Activated naive CD8-positive, alpha-beta T cell treated with anti-CD3 and anti-CD28 coated beads for 36 hours (primary cell): ENCODE measurements at places on chromosomes 7 and 10.
A peak's percentile ranks its signal among the peaks of the same experiment; 100 is the strongest.

DNA sequence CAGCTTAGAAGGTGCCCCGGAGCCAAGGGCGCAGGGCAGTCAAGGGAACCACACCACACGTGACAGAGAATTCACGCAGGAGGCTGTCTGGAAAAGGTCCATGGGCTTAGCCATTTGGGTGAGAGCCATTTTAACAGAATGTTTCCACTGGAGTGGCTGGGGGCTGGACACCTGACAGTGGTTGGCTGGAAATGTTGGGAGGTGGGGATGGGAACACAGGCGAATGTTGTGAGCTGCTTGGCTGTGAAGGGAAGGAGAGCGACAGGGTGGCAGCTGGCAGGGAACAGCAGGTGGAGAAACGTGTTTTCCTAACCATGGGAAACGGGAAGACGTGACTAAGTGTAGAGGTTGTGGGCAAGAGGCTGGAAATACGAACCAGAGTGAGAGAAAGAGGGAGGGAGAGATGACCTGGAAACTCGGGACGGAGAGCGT is 100.5 kb upstream of the ZNF32 start:
- no peak overlapping the region for H3K27ac ChIP-seq
- DNase-seq = no peak
- H3K4me3 ChIP-seq = no peak overlapping the region
- H3K4me1 ChIP-seq = no peaks in the 10 kb centered on the region
- no peaks in the 10 kb centered on the region for H3K27me3 ChIP-seq

DNA sequence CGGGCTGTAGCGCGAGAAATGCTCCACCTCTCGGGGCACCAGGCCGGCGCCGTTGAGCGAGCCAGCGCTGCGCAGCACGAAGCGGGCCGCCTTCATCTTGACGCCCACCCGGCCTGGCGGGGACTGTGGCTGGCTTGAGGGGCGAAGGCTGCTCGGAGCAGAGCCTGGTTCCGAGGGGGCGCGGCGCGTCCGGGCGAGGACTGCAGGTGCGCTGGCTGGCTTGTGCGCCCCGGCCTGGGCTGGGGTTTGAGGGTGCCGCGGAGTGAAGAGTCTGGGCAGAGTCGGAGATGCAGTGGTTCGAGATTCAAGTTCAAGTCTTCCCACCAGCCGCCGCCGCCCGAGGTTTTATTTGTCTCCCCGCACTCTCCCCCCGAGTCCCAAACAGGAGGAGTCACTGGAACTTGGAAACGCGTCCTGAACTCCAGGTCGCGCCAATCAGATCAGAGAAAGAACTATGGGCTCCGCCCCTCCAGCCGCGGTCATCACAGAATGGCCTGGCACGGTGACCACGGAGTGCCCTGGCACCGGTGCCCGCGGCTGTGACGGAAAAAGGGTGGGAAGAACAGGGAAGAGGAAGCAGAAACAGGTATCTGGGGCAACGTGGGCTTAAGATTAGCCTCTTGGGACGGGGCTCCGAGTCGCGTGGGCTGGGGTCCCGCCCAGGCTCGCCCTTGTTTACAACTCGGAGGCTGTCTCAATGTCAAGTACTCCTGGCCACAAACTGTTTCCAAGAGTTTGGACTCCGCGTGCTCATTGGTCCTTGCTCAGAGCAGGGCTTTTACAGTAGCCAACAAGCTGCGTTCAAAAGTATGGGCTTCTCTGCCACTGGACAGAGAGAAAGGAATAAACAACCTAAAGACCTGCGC is at the start of gene PDK4:
Gene PDK4 (minus strand): TSS at position 319 of the 866 bp plus-strand sequence. CDS start 223 bp downstream, at position 96.
- H3K36me3 ChIP-seq = no peaks in the 10 kb centered on the region
- H3K27me3 ChIP-seq = peaks cover 31% of the 10 kb centered on the region
- H3K4me3 ChIP-seq = peak within 1 kb of the TSS; percentile 69
- H3K4me1 ChIP-seq = peaks cover 4% of the 10 kb centered on the region

- H3K27me3 ChIP-seq = peaks cover 27% of the 10 kb centered on the region
- no peak overlapping the region for H3K4me3 ChIP-seq
- H3K27ac ChIP-seq = no peak overlapping the region
- no peak for DNase-seq
- H3K36me3 ChIP-seq = no peaks in the 10 kb centered on the region
Measured at GRCh38 chr7:8255680-8256655, 6.0 kb downstream of the ICA1 start.

DNA sequence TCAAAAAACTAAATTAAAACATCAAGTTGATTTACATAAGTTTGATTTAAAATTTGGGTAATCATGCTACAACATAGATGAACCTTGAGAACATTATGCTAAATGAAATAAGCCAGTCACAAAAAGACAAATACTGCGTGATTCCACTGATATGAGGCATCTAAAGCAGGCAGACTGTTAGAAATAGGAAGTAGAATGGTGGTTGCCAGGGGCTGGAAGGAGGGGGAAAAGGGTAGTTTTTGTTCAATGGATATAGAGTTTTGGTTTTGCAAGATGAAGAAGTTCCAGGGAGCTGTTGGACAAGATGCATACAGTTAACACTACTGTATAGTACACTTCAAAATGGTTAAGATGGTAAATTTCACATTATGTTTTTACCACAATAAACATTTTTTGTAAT is 45.0 kb upstream of the IFRD1 start:
- no peak for DNase-seq
- no peaks in the 10 kb centered on the region for H3K4me1 ChIP-seq
- no peak overlapping the region for H3K4me3 ChIP-seq
- H3K27ac ChIP-seq = no peak overlapping the region
- H3K27me3 ChIP-seq = no peaks in the 10 kb centered on the region

DNA sequence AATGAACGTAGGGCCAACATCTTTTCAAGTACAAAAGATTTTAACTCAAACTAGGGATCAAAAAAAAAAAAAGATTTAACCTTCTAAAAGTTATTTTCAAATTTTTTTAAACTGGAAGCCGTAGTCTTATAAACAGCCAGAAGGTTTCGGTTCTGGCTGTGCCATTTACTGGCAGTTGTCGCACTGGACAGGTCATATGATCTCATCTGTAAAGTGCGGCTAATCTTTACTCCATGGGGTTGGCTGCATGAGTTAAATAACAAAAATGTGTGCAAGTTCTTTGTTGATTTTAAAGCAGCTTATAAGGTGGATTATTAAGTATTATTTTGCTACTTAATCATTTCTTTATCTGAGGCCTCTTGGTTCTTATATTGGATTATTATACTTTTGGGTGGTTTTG is 36.6 kb downstream of the TRUB1 start:
- no peak overlapping the region for H3K4me3 ChIP-seq
- no peaks in the 10 kb centered on the region for H3K27me3 ChIP-seq
- H3K36me3 ChIP-seq = peaks cover 17% of the 10 kb centered on the region
- no peak overlapping the region for H3K27ac ChIP-seq
- peaks cover 9% of the 10 kb centered on the region for H3K4me1 ChIP-seq
- DNase-seq = no peak

DNA sequence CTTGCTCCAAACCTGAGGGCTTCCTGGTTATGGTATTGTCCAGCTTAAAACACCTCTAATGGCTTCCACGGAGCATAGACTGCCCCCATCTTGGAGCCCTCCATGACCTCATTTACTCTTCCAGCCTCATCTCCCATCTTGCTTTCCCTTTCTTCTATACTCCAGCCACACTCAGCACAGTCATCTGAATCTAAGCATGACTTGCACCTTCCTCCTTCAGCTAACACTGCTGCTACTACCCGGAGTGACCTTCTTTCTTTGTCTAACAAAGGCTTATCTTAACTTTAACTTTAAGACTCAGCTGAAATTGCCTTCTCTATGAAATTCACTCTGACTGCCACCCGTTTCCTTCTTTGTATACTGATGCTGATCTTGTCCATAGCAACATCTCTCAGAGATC is 135.1 kb downstream of the FAM107B start:
- no peak for DNase-seq
- H3K27me3 ChIP-seq = no peaks in the 10 kb centered on the region
- H3K4me3 ChIP-seq = no peak overlapping the region
- peaks cover 2% of the 10 kb centered on the region for H3K4me1 ChIP-seq
- no peak overlapping the region for H3K27ac ChIP-seq
- H3K36me3 ChIP-seq = peaks cover 1% of the 10 kb centered on the region

GRCh38 chr10:126459032-126459831 is 71.0 kb upstream of the ADAM12 start:
- H3K36me3 ChIP-seq = no peaks in the 10 kb centered on the region
- H3K4me3 ChIP-seq = no peak overlapping the region
- no peaks in the 10 kb centered on the region for H3K27me3 ChIP-seq

- no peaks in the 10 kb centered on the region for H3K36me3 ChIP-seq
- H3K27me3 ChIP-seq = no peaks in the 10 kb centered on the region
- H3K27ac ChIP-seq = no peak overlapping the region
Measured at GRCh38 chr7:115789901-115790300, 240.7 kb downstream of the TFEC start.

DNA sequence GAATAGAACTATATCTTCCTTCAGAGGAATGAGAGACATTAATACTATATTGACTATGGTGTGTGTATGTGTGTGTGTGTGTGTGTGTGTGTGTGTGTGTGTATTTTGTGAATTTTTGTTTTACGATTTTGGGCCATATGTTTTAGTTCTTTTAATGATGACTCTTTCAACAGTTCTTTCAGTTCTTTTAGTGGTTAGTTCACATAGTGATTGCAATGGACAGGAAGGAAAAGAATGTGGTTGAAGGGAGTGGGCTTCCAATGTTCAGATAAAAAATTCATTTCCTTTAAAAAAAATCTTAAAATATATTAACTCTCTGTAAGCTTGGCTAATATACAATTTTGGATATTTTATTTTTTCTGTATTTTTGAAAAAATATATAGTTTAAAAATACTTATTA is 315.7 kb upstream of the DGKB start:
- H3K36me3 ChIP-seq = no peaks in the 10 kb centered on the region
- DNase-seq = no peak
- no peaks in the 10 kb centered on the region for H3K27me3 ChIP-seq
- no peaks in the 10 kb centered on the region for H3K4me1 ChIP-seq

- no peak overlapping the region for H3K27ac ChIP-seq
- no peak for DNase-seq
- H3K4me3 ChIP-seq = no peak overlapping the region
Measured at GRCh38 chr7:24659505-24659904, 86.3 kb downstream of the PALS2 start.

DNA sequence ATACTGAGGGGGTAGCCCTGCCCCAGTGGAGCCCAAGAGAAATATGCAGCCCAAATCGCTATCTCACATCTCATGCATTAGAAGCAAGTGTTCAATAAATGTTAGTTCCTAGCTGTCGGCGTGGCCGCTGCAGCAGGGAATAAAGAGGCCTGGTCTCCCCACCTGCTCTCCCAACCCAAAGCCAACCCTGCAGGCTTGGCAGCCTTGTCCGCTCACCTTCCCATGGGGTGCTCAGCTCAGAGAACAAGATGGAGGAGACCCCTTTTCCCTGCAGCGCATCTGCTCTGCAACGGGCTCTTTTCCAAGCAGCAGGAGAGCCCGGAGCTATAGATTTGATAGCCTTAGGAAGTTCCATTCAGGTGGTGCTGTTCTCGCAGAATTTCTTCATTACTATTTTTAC is 12.0 kb upstream of the DOCK1 start:
- no peaks in the 10 kb centered on the region for H3K27me3 ChIP-seq
- H3K4me3 ChIP-seq = no peak overlapping the region
- DNase-seq = no peak
- no peaks in the 10 kb centered on the region for H3K36me3 ChIP-seq
- H3K27ac ChIP-seq = no peak overlapping the region
- H3K4me1 ChIP-seq = no peaks in the 10 kb centered on the region

GRCh38 chr10:80453056-80453841 is 861 bp upstream of the TSPAN14 start:
- no peaks in the 10 kb centered on the region for H3K27me3 ChIP-seq
- H3K27ac ChIP-seq = peak overlapping the region; percentile 38
- DNase-seq = no peak

- H3K27me3 ChIP-seq = no peaks in the 10 kb centered on the region
- DNase-seq = no peak
- H3K4me3 ChIP-seq = no peak overlapping the region
- H3K27ac ChIP-seq = no peak overlapping the region
- no peaks in the 10 kb centered on the region for H3K4me1 ChIP-seq
Measured at GRCh38 chr7:80095545-80095944, 39.1 kb upstream of the GNAI1 start.

DNA sequence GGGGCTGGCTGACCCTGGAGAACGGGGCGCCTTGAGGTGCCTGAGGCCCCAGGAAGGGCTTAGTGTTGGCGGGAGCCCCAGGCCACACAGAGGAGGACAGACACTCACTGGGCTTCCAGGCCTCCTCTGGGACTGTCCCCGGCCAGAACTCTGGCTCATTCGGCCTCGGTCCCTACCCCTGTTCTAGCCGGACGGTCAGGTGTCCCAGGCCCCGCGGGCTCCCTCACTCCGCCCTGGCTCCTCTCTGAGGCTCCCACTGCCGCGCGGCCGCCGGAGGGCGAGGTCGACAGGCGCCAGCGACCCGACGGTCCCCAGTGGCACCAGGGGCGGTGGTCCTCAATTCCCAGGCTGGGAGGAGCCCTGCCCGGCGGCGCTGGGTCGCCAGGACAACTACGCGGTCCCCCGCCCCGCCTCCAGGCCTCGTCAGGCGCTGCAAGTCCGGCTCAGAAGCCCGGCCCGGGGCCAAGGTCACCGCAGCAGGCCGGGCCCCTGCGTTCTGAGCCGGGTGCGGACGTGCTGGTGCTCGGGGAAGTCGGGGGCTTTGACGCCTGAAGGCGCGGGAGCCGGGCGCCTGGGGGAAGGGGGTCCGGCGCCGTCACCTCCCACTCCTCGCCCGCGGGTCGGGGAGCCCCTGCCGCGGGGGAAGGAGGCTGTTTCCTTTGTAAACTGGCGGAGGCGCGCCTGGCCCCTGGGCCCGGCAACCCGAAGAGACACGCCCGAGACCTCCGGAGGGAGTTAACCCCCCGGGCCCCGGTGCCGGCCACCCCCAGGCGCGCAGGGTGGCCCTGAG is 1.1 kb upstream of the PWWP2B start:
- H3K4me1 ChIP-seq = peaks cover 5% of the 10 kb centered on the region
- no peak overlapping the region for H3K27ac ChIP-seq
- DNase-seq = no peak
- H3K4me3 ChIP-seq = no peak overlapping the region
- H3K36me3 ChIP-seq = no peaks in the 10 kb centered on the region
- no peaks in the 10 kb centered on the region for H3K27me3 ChIP-seq

DNA sequence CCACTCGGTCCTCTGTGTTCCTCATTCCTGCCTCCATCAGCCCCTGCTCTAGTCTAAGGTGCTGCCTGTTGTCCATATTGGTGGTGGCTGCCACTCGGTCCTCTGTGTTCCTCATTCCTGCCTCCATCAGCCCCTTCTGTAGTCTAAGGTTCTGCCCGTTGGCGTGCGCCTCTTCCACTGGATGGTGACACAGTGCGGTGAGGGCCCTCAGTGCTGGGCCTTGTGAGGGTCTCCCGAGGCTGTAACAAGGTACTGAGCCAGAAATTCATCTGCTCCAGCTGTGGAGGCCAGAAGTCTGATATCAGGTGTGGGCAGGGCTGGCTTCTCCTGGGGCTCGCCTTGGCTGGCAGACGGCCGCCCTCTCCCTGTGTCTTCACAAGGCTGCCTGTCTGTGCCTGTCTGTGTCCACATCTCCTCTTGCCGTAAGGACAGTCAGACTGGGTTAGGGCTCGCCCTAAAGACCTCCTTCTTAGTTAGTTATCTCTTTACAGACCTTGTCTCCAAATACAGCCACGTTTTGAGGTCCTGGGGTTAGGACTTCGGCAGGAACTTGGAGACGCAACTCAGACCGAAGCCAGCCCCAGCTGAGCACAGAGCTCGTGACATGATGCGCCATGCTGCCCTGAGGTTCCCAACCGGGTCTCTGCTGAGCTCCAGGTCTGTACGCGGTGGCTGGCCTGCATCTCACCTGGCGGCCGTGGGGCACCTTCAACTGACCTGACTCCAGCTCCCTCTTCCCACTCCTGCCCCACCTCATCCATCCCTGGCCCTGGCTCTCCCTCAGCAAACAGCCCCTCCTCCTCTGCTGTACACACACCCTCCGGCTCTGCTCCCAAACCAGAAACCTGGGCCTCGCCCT is 181.4 kb upstream of the SHH start:
- no peak for DNase-seq
- peaks cover 62% of the 10 kb centered on the region for H3K4me1 ChIP-seq
- H3K27me3 ChIP-seq = peaks cover 11% of the 10 kb centered on the region
- H3K27ac ChIP-seq = no peak overlapping the region
